Eye (tissue), 1 donor: ENCODE measurements at places on chromosomes 6 and 20.

GRCh38 chr20:37938181-37938750 is 35.3 kb downstream of the VSTM2L start:
- DNase-seq: no peak

GRCh38 chr6:99458319-99458718 is 33.2 kb upstream of the PNISR start:
- DNase-seq: no peak

GRCh38 chr20:35002426-35003210 is 47.0 kb downstream of the MYH7B start:
- DNase-seq: no peak

- DNase-seq: no peak
These were observed 11.7 kb downstream of the LCA5 start for GRCh38 chr6:79525272-79526100.

DNA sequence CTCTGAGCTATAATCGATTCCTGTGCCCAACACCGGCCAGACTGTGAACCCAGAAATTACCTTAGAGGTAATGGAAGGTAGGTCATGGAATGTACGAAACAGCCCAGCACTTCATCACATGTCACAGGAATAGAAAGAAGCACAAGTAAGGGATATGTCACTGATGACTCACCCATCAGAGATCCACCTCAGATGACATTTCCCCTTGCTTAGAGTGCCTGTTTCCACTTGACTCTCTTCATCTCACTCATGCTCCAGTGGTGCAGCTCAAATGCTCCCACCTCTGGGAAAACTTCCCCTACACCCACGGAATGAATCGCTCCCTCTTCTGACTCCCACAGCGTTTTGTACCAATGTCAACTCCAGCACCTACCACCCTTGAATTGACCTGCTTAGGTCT is 381.6 kb upstream of the CNR1 start:
- DNase-seq: no peak
